ENCODE measurements at places on chromosomes 7 and 10.

DNA sequence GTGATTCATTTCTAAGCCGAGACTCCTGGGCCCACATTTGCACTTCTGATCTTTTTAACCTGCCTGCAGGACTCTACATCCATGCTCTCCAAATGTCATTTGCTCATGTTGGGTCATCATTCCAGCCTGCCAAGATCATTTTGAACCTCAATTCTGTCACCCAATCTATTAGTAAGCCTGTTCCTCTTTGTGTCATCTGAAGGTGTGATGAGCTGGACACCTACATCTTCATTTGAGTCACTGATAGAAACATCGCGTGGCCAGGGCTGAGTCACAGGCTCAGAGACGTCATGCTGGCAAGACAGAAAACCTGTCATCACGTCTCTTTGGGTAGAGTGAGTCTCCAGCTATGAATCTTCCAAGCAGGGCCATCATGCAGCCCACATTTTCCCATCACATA is 65.3 kb upstream of the SLF2 start:
- DNase-seq: no peak

DNA sequence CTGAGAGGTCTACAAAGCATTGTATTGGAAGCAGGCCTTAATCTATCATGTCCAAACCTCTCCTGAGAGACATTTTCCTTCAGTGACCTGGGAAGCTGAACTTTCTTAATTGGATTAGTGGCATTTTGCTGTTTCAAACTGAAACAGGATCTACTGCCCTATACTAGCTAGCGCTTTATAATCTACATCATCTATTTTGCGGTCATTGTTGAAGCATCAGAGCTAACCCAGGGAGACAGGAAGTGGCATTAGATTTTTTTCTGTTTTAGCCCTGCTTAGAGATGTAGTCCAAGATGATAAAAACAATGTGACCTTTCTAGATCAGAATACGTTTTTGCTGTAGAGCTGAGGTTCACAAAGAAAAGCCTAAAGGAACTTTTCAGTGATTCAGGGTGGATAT is 147.4 kb upstream of the AGR3 start:
- no peak for DNase-seq

DNA sequence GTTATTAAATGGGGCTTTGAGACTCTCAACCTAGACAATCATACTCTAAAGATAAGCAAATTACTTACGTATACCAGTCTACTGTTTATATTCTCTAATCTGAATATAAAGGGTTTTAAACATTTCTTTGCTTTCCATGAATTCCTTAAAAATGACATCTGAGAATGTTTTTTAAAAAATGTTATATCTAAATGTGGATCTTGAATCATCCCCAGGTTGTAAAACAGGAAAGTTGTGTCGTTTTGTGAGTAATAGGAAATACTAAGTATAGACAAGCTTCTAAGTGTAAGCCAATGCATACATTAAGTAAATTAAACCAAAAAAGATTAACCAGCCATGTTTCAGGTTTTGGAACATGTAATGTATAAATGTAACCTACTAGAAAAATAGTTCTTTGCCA is 26.8 kb downstream of the ADD3 start:
- no peak for DNase-seq

DNA sequence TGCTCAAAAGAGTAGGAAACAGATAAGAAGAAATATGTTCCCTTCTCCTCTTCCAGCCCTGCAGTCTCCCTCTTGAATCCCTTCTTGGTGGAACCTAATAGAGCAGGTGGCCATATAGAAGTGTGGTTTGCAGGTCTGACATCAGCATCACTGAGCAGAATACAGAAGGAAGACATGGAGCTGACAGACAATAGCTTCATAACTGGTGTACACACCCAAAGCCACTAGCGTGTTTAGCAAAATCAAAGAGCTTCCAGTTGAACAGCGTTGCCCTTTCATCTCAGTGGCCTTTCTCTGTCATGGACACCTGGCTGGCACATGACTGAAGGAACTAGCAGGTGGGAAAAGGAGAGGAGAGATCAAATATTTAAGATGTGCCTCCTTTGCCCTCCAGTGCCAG is 245.5 kb downstream of the BAMBI start:
- no peak for DNase-seq

GRCh38 chr7:155785536-155785935 is 26.7 kb downstream of the SHH start:
- DNase-seq: no peak

DNA sequence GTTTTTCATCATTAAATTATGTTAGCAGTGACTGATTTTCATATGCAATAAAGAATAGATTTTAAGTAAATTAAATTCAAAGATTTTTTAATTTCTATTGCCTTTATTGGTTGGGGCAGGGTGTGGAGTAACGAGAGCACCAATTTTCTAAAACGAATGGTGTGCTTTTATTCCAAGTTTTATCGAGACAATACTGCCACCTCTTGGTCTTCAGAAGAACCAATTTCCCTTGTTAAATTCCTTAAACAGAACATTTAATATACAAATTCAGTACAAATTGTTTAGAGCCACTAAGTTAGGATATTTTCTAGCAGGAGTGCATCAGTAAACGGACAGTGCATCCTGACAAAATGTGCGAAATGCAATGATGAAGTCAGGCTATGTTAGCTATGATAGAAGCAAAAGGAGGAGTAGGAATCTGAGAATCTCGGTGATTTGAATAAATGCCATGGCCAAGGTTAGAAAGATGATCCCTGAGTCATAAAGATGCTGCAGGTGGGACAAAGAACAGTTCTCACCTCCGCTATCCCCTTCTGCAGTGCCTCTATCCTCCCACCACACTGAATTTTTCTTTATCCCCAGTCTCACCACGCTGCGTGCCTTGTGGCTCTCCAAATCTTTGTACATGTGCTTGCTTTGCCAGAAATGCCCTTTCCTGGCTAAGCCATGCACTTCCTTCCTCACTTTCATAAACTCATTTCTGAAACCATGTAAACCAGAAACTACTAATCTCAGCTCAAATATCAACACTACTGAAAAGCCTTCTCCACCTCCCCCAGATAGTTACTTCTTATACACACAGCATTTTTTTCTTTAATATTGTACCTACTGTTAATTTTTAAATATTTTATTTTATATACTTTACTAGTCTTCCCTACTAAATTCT is 31.9 kb upstream of the AGBL3 start:
- no peak for DNase-seq

DNA sequence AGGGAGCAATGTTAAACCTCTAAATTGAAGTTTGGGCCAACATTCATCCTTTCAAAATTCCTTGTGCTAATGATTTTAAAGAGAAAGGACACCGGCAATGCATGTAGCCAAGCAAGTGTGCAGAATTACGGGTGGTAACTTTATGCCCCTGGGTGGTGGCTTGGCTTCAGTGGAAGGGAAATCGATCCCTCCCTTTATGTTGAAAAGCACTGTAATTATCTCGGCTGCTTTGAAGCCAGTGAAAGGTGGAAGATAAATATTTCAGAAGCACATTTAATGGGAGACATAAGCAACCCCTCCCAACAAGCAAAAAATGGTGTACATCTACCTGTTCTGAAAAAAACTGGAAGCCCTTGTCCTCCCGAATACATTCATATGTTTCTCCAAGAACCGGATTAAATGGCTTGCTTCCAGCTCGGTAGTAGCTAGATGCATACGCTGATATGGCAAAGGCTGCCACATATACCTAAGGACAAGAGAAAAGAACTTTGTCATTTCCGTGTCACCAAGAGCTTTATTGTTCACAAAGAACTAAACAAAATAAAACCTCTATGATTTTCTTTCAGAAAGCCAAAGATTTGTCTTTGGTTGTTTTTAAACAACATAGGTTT is 73.3 kb upstream of the GSDME start:
- DNase-seq: peak; percentile 75

DNA sequence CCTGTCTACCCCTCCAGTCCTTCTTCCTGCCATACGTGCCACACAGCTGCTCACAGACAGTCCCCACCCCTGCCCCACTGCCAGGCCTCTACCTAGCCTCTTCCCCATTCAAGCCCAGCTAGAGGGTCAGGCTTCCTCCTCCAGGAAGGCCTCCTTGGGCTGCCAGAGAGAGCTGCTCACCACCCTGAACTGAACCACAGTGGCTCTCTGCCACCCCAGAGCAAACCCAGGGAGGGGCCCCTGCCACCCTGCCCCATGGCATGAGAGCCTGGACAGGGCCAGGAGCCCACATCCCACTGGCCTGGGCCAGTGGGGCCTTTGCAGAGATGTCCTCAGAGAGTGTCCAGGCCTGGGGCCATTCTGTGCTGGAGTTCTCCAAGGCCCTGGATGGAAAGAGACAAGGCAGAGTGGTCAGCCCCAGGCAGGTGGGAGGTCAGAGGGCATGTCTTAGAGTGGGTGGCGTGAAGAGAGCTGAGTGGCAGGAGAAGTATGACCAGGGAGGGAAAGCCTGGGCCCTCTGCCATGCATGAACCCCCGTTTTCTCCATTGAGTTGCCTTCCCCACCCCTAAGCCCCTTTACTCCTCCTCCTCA is 40.4 kb downstream of the TMEM270 start:
- DNase-seq: no peak

- no peak for DNase-seq
Measured at GRCh38 chr7:3978839-3979238, 677.8 kb downstream of the SDK1 start.

- no peak for DNase-seq
Measured at GRCh38 chr10:655184-655583, 34.3 kb downstream of the DIP2C start.

DNA sequence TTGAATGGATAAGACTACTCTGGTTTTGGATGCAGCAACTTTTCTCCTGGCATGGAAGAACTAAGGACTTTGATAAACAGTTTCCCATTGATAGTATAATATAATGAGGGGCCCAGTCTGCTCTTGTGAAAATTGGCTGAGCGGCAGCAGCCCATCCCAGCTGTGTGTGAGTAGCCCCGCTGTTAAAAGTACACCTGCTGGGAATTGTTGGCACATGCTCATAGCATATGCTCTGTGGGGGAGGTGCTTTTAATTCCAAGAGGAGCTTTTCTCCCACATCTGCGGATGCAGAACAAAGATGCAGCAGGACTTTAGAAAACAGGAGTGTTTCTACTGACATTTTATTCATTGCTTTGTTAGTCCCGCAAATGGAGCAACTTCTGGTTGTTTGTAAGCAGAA is 19.0 kb downstream of the SRI start:
- DNase-seq: no peak

- no peak for DNase-seq
Measured at GRCh38 chr7:22934023-22934422, 79.9 kb downstream of the HYCC1 start.

- no peak for DNase-seq
Measured at GRCh38 chr7:16951483-16952080, 69.8 kb upstream of the AGR3 start.

- peak; percentile 77 for DNase-seq
Measured at GRCh38 chr10:71213127-71213621, 804 bp downstream of the UNC5B start.

- no peak for DNase-seq
Measured at GRCh38 chr7:155217634-155218033, 80.0 kb upstream of the INSIG1 start.

- no peak for DNase-seq
Measured at GRCh38 chr10:78330884-78331283, 297.2 kb downstream of the RPS24 start.

- DNase-seq: no peak
Measured at GRCh38 chr7:40350100-40350499, 215.3 kb downstream of the SUGCT start.

- DNase-seq: no peak
Measured at GRCh38 chr10:112332022-112332421, 41.9 kb upstream of the ACSL5 start.

GRCh38 chr7:132942701-132943100 is 139.2 kb downstream of the CHCHD3 start:
- no peak for DNase-seq

GRCh38 chr7:141118767-141119166 is 44.9 kb downstream of the TMEM178B start:
- DNase-seq: no peak

- peak; percentile 91 for DNase-seq
Measured at GRCh38 chr10:43350156-43350555, 21.3 kb upstream of the FXYD4 start.

DNA sequence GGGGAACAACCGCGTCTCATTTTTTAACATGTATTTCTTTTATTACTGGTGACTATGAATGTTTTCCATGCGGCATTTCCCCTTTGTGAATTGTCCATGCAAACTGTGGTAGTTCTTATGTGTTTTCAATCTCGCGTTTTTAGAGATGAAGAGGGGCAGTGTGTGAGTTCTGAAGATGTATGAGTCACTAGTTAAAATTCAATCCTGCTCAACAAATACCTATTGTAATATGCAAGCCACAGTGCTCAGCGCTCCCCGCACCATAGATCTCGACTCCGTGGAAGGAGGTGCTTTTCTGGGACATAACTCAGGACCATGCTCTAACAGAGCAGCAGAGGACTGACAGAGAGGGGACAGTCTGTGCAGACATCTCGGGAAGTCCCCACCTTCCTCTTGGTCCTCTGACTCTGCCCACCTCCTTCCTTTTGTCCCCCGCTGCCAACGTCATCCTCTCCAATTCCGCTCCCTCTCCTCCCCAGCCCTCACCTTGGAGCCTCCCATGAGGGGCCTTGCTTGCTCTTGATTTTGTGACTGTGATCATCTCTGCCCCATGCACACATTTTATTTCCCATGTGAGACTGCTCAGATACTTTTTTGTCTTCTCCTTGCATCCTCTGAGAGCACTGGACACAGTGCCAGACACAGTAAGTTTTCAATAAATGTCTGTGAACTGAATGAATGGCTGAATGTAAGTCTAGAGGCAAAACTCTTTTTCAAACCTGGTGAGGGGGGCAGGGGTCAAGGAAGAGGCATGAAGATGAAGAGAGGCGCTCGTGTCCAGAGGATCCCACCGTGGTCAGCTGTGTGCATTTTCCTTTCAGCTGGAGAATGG is 42.7 kb upstream of the PLEKHA1 start:
- DNase-seq: no peak

DNA sequence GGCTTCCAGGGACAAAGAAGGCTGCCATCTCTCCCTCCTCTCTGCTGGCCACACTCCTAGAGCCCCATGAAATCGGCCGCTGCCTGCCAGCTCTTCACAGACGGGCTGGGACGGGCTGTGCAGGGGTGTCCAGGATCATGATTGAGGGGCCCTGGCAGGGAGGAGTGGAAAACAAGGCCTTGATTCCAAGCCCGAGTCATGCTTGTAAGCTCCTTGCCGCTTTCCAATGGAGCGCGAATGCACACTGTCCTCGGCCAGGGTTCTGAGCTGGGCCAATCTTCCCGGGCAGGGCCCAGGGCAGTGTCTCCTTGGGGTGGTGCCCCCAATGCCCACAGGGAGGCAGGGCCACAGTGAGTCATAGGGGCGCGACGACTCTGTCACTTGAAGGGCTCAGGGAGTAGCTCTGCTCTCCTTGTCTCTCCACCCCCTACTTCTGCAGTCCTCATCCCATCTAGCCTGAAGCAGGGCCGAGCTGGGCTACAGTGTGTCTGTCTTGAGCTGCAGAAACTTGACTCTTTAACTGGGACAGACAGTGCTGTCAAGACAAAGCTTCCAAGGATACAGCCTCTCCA is 186.2 kb upstream of the SVIL start:
- no peak for DNase-seq

DNA sequence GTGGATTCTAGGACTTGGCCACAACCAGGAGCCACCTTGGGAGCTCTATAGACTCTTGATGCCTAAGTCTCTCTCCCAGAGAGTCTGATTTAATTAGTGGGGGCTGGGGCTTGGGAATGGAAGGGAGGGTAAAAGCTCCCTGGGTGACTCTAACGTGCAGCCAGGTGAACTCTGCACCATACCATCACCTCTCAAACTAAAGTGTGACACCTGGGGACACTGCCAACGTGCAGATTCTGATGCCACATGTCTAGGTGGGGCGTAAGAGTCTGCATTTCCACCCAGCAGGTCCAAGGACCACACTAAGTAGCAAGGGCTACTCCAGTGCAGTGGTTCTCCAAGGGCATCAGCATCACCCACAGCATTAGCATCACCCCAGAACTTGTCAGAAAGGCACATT is 28.3 kb downstream of the LRRC20 start:
- no peak for DNase-seq
